ENCODE measurements at places on chromosomes 6 and 20.

GRCh38 chr6:89379281-89379680 lies 26.8 kb upstream of the UBE2J1 start:
- no peak for DNase-seq

DNA sequence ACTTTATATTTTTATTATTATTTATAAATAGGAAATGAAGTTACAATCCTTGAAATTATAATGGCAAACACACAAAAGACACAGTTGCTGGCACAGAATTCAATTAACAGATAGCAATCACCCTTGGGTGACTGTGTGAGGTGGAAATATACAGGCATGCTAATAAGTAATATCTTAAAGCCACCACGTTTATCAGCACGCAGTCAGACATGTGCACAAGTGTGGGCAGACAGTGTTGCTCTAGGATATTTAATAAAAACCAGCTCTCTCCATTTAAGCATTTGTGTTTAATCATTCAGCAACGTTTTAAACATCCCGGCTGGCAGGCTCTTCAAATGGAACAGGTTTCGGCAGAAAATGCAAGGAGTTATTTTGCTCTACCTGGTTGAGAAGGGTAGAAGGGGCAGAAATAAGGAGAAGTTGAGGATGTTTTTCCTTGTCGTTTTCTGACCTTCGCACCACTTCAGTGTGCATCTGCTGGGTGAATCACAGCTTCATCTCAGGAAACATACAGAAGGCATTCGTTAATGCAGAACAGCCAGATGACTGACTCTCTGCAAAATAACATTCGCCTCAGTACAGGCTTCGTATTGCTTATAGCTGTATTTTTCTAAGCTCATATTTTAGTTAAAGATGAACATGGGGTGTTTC lies 585.1 kb downstream of the QKI start:
- DNase-seq, result no peak

DNA sequence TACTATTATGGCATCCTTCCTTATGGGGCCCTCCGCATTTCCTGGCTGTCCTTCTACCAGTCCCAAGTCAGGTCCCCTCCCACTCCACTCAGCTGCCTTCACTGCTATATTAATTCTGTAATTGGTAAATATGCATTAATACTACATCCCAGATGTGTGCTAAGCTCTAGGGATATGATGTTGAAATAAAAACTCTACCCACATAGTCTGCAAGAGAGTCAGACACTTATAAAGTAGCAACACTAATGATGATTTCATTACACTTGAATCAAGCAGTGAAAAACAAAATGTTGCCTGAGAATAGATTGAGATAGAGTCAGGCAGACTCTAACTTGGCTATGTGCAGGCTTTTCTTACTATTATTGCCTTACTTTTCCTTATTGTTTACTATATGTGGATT lies 62.4 kb downstream of the AIG1 start:
- no peak for DNase-seq

GRCh38 chr20:4029505-4030467 lies 14.4 kb upstream of the RNF24 start:
- DNase-seq, result no peak

GRCh38 chr6:98971303-98971702 lies 23.6 kb upstream of the FBXL4 start:
- no peak for DNase-seq

GRCh38 chr20:56989516-56989915 lies 276.9 kb downstream of the BMP7 start:
- no peak for DNase-seq

- DNase-seq, result no peak
Measured at GRCh38 chr6:165641672-165642156, 21.3 kb downstream of the PDE10A start.

DNA sequence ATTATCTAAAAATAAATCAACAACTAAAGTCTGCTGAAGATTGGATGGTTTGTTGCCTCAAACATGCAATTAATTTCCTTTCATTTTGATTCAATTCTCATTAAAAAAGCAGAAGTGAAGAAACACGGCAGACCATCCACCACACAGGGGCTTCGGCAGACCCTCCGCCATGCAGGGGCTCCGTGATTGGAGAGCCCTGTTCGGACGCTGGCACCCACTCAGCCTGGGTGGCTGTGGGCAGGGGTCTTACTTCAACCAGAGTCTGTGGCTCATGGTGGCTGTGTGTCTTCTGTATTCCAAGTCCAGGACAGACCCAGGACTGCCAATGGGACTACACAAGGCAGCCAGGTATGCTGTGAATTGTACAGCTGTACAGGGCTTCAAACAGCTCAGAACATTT lies 86.9 kb upstream of the FRMD1 start:
- no peak for DNase-seq

DNA sequence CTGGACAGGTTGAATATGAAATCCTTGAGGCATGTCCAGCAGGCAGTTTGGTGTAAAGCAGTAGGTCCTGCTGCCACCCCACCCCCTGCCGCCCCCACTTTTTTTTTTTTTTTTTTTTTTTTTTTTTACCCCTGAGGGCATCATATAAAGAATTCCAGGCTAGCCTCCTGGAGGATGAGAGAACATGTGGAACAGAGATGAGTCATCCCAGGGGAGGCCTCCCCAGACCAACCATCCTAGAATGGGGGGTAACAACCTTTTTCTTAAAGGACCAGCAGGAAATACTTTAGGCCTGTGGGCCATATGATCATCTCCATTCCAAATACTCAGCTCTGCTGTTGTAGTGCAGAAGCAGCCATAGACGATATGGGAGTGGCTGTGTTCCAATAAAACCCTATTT lies 170.9 kb downstream of the GJA10 start:
- no peak for DNase-seq

GRCh38 chr6:37517411-37517812 lies 17.7 kb upstream of the CCDC167 start:
- DNase-seq, result no peak

DNA sequence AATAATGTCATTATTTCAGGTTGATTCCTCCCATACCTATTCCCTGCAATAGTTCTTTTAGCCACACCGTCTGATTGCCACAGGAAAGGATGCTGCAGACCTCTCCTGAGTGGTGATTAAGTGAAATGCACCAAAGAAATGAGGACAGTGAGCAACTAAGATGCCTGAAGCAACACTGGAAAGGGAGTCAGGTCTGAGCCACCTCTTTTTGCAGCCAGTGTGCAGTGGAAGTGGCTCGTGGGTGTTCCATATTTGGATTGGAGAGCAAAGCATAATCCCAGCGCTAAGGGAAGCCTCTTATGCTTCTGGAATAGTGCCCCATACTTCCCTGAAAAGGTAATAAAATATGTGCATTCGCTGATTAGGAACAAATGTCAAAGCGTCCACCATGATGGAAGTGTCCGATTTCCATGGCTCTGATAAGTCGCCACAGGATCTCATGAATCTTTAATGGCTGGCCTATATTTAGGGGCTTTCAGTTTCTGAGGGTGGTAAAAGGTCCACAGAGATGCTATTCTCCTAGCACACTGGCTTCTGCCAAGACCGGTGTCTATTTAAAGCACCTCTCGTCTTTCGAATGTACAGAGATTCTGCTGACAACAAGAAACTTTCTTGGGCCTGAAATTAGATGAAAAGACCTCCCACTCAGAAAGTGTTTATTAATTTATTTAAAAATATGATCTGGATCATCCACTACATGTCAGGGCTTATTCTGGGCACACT lies 253.9 kb downstream of the SLC24A3 start:
- DNase-seq, result no peak

DNA sequence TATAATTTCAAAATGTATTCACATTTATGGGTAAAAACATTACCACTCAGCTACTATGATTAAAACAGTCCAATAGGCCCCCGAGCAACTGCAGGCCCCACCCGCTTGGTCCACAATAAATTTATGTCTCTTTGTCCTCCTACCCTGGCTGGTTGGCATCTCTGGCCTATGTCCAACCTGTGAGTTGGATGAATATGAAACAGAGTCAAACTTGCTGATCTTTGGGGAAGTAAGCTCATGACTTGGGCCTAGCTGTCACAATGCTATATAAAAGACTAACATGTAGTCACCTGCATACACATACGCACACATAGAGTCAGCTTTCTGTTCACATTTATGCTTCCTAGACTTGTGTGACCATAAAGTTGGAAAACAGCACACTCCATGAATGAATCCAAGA lies 20.5 kb downstream of the MAP7 start:
- DNase-seq, result no peak

- DNase-seq, result no peak
Measured at GRCh38 chr6:21033575-21034026, 499.3 kb downstream of the CDKAL1 start.

GRCh38 chr6:13486679-13487121 lies 700 bp downstream of the GFOD1 start:
- peak; percentile 37 for DNase-seq

GRCh38 chr6:153942361-153942760 lies 96.7 kb upstream of the OPRM1 start:
- no peak for DNase-seq

- no peak for DNase-seq
Measured at GRCh38 chr6:136440203-136440602, 110.0 kb downstream of the MAP7 start.

GRCh38 chr6:149125309-149125708 lies 192.2 kb upstream of the TAB2 start:
- DNase-seq, result no peak

DNA sequence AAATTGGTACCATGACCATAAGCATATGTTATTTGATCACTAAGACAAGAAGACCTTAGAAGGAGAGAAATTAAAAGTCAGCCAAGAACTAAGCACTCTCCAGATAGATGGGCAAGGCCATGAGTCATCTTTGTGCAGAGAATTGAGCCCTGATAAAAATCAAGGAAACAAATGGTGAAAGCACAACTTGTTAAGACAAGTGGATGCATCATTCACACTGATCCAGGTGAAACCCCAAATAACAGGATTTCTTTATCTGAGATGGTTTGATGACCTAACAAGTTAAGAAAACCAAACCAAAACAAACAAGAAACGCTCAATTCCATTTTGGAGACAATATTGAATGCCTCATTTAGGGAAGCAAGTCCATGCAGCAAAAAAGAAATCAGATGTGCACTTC lies 121.6 kb downstream of the ADAT2 start:
- DNase-seq, result no peak

GRCh38 chr20:20732641-20733040 lies 20.2 kb upstream of the RALGAPA2 start:
- no peak for DNase-seq

DNA sequence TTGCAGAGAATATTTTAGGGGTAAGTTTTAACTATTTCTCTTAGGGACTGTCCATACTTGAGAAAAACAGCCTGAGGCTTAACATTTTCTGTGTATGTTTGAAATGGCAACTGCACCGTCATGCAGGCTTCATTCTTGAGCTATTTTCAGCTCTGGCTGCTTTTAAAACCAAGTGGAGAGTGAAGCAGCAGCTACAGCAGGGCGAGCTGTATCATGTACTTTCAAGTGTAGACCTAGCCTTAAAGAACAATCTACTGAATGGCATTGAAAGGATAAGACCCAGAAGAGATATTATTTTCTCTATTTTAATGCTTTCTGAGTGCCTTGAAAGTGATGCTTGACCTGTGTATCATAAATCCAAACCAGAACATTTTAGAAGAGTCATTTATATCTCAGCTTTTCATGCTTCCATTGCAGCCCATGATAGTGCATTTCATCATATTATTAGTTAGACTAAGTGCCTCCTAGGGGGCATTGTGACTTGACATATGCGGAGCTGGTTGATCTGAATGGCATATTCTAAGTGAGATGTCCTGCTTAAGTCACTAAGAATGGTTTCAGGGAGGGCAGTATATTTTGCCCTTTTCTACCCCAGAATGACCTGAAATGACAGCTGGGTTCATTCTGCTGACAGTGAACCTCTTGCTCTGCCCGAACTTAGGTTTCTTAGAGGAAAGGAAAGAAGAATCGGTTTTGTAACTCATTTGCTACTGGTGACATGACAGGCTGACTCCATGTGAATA lies 85.3 kb downstream of the NKAIN2 start:
- DNase-seq, result no peak

DNA sequence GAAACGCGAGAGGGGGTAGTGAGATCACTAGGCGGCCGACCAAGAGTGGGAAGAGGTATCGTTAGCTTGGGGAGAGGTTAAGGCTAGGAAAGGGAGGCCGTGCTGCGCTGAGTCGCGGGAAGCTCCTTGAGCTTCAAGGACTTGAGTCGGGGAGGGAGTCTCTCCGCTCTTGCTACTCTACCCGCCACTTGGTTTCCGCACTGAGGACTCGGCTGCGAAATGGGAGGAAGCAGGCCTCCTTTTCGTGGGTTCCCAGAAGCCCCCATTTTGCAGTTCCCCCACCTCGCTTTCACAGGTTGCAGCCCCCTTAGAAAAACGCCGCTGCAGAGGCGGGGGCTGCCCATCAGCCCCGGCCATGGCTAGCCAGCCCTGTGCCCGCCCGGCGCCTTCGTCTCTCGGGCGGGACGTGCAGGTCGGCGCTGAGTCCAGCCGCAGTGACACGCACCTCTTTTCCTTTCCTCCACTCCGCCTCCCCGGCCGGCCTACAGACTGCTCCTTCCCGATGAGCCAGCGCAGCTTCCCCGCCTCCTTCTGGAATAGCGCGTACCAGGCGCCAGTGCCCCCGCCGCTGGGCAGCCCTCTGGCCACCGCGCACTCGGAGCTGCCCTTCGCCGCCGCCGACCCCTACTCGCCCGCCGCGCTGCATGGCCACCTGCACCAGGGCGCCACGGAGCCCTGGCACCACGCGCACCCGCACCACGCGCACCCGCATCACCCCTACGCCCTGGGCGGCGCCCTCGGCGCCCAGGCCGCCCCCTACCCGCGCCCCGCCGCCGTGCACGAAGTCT lies 4.9 kb downstream of the VGLL2 start:
- no peak for DNase-seq

GRCh38 chr6:139919107-139920026 lies 544.9 kb upstream of the CITED2 start:
- DNase-seq, result no peak

- DNase-seq, result no peak
Measured at GRCh38 chr20:9492067-9492466, 22.3 kb upstream of the LAMP5 start.

GRCh38 chr6:139313784-139314545 lies 22.2 kb upstream of the TXLNB start:
- no peak for DNase-seq

- no peak for DNase-seq
Measured at GRCh38 chr6:34616227-34616585, 60.1 kb upstream of the SPDEF start.

DNA sequence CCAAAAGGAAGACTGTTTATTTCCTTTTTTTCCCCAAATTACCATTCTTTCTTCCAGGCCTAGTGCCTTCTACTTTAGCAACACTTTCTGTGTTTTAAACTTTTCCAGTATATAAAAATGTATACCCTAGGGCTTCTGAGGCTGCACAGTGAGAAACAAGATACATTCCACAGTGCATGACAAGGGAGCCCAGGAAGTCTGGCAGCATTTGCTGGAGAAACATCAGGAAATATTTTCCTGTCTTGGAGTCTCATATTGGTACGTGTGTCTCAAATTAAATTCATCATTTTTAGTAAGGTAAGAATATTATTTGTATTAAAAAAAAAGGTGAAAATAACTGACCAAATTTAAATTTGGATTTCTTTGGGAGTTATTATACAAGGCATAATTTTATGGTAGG lies 662.6 kb downstream of the RFPL4B start:
- DNase-seq, result no peak

DNA sequence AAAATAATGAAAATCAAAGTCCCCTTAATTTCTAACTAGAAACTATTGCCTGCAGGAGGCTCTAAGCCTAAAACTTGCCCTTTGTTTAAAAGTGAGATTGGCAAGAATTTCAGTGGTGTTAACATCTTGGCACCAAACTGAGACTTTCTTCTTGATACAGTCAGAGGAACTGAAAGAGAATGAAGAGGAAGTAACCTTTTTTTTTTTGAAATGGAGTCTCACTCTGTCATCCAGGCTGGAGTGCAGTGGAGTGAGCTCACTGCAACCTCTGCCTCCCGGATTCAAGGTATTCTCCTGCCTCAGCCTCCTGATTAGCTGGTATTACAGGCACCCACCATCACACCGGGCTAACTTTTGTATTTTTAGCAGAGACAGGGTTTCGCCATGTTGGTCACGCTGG lies 3.6 kb downstream of the DOP1A start:
- DNase-seq, result no peak
